ENCODE measurements at places on chromosomes 5 and 9. TPM values are rescaled to one million over a fixed set of nuclear protein-coding genes. Genes with fewer than 3 reads are reported as not detected.

SCAI gene
- 11.7 TPM for total RNA-seq

DNA sequence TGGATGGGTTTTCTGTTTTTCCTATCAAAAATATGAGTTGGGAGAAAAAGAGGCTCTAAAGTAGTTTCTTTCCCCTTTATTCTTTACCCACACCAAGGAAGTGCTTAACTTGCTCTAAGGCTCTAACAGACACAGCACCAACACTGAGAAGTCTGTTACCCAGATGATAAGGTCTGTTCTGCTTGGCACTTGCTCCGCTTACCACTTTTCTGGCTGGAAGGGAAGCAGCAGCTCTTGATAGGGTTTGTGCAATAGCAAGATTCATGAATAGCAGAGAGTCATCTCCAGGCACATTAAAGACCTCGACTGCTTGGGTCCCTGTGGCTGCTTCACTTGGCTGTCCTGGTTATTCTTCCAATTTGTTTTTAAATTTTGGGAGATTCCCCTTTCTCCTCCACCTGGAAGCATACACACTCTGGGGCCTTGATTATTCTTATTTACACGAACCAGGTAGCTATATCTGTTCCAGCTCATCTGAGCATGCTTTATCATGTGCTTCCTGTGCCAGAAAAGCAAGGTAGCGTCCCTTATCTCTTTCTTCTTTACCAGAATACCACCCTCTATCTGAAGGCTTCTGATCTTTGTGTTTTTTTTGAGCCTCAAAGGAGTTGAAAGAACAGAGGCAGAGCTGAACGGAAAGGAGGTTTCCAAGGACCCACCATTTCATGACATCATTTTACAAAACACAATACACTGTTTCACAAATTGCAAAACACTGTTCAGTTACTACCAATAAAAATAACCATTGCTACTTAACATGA is 24.8 kb downstream of the PPP3R2 start:
- peaks cover 7% of the 10 kb centered on the region for H3K36me3 ChIP-seq
- H3K4me3 ChIP-seq: no peak overlapping the region
- H3K27ac ChIP-seq: peak overlapping the region; percentile 63
- H3K27me3 ChIP-seq: no peaks in the 10 kb centered on the region
- peaks cover 45% of the 10 kb centered on the region for H3K4me1 ChIP-seq
- DNase-seq: no peak

- no peaks in the 10 kb centered on the region for H3K4me1 ChIP-seq
- no peaks in the 10 kb centered on the region for H3K36me3 ChIP-seq
- no peaks in the 10 kb centered on the region for H3K27me3 ChIP-seq
- no peak for DNase-seq
Observed at GRCh38 chr9:123589361-123590239, 233.6 kb downstream of the CRB2 start.

DNA sequence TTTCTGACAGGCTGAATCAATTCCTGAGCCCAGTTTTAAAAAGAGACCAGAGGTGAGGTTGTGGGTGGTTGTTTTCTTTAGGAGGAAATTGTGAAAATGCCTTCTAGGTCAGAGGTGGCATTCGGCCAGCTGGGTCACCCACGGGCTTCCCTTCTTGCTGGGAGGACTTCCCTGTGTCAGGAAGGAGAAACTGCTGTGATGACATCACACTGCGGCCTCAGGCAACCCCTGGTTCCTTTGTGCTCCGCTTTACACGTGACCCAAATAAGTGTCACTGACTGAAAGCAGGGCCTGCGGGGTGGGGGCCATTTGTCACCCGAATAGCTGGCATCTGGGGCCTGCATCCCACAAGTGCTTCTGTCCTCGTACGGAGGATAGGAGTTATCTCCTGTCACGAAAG is 39.7 kb downstream of the FABP6 start:
- no peak overlapping the region for H3K27ac ChIP-seq
- H3K27me3 ChIP-seq: peaks cover 3% of the 10 kb centered on the region
- no peaks in the 10 kb centered on the region for H3K36me3 ChIP-seq
- H3K4me1 ChIP-seq: peaks cover 4% of the 10 kb centered on the region

DNA sequence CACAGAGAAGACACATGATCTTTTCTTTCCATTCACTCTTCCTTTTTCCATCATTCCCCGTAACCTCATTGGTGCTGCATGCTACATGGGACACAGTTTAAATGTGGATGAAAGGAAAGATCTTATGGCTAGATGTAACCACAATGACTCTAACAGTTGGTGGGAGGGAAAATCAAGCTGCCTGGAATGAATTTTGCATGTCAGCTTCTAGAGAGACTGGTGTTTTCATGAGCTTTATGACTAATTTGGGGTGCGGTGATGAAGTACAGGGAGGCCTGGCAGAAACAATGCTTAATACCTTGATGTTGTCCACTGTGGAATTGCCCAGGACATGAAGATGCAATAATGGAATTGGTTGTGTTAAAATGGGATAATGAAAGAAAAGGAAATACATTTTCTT is 55.9 kb upstream of the MYO10 start:
- H3K27ac ChIP-seq: no peak overlapping the region
- H3K36me3 ChIP-seq: no peaks in the 10 kb centered on the region
- H3K4me3 ChIP-seq: no peak overlapping the region
- H3K4me1 ChIP-seq: peaks cover 6% of the 10 kb centered on the region

GRCh38 chr5:67495072-67495471 is 298.5 kb upstream of the CD180 start:
- DNase-seq: no peak
- H3K27ac ChIP-seq: no peak overlapping the region
- peaks cover 2% of the 10 kb centered on the region for H3K27me3 ChIP-seq
- H3K4me3 ChIP-seq: no peak overlapping the region
- no peaks in the 10 kb centered on the region for H3K36me3 ChIP-seq

HAPLN1 gene
- not detected for total RNA-seq

DNA sequence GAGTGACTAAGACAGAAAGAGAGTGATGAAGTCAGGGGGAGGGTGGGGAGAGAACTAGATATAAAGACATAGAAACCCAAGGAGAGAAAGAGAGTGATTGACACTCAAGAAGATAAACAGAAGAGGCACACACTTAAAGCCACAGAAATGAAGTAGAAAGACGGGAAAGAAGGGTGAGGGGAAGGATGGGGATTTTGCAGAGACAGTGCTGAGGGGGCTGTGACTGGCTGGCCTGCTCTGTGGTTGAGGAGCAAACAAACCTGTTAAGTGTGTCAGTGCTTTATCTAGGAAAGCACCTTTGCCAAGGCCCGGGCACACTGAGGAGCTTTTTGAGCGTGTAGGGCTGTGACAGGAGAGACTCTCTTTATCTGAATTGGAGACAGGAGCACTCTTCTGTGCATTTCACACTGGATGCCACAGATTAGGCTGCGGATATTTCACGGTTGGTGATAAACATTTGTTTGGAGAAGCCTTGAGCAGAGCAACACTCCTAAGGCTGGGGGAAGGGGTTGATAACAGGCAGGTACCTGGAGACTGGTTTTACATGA is 109.1 kb downstream of the DOCK2 start:
- no peaks in the 10 kb centered on the region for H3K27me3 ChIP-seq
- peaks cover 37% of the 10 kb centered on the region for H3K4me1 ChIP-seq
- H3K4me3 ChIP-seq: no peak overlapping the region

GRCh38 chr5:157263496-157264090 is 2.3 kb upstream of the CYFIP2 start:
- no peaks in the 10 kb centered on the region for H3K27me3 ChIP-seq
- H3K27ac ChIP-seq: no peak overlapping the region

TMEM215 gene
- not detected for total RNA-seq

NCBP1 gene
- total RNA-seq: 43.2 TPM

PLEKHG4B gene
- not detected for total RNA-seq

MAP1B gene
- total RNA-seq: not detected

C5orf34 gene
- 5.3 TPM for total RNA-seq

GLIPR2 gene
- total RNA-seq: 26.3 TPM

GRCh38 chr5:131382407-131383395 is 118.8 kb downstream of the CDC42SE2 start:
- H3K4me1 ChIP-seq: peaks cover 93% of the 10 kb centered on the region
- peak overlapping the region; percentile 99 for H3K27ac ChIP-seq
- H3K27me3 ChIP-seq: no peaks in the 10 kb centered on the region
- H3K36me3 ChIP-seq: peaks cover 31% of the 10 kb centered on the region
- peak overlapping the region; percentile 61 for H3K4me3 ChIP-seq

- no peaks in the 10 kb centered on the region for H3K4me1 ChIP-seq
- no peaks in the 10 kb centered on the region for H3K27me3 ChIP-seq
- H3K36me3 ChIP-seq: no peaks in the 10 kb centered on the region
- DNase-seq: no peak
- no peak overlapping the region for H3K4me3 ChIP-seq
Observed at GRCh38 chr5:22496666-22497065, 356.5 kb downstream of the CDH12 start.

ADAMTSL2 gene
- total RNA-seq: not detected

DNA sequence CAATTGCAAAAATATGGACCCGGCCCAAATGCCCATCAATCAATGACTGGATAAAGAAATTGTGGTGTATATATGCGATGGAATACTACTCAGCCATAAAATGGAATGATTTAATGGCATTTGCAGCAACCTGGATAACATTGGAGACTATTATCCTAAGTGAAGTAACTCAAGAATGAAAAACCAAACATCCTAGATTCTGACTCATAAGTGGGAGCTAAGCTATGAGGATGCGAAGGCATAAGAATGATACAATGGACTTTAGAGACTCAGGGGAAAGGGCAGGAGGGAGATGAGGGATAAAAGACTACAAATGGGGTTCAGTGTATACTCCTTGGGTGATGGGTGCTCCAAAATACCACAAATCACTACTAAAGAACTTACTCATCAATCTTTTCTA is 247.6 kb upstream of the FBXL7 start:
- H3K27me3 ChIP-seq: no peaks in the 10 kb centered on the region
- no peak overlapping the region for H3K4me3 ChIP-seq
- no peak overlapping the region for H3K27ac ChIP-seq
- H3K4me1 ChIP-seq: no peaks in the 10 kb centered on the region

DNA sequence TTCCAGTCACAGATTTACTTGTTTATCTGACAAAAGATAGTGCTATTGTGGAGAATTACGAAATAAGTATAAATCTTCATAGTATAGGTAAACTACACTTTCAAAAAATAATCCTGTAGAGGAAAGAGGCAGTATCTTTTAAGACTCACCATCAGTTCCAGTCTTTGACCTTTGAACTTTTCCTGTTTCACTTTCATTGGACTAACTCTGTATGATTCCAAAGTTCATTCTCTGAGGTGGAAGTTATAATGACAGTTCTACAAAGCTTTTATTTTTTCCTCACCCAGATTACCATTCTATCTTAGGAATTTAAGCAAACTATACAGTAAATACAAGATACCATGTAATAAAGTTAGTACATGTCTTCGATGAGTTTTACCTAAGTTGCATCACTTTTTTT is 901.3 kb upstream of the SEMA6A start:
- H3K27me3 ChIP-seq: no peaks in the 10 kb centered on the region
- H3K4me3 ChIP-seq: no peak overlapping the region
- DNase-seq: no peak
- H3K27ac ChIP-seq: no peak overlapping the region

- peak; percentile 56 for DNase-seq
- H3K4me3 ChIP-seq: no peak overlapping the region
- H3K27ac ChIP-seq: no peak overlapping the region
- no peaks in the 10 kb centered on the region for H3K36me3 ChIP-seq
Observed at GRCh38 chr9:126301985-126302603, 24.5 kb upstream of the MVB12B start.

- peaks cover 5% of the 10 kb centered on the region for H3K27me3 ChIP-seq
- no peak overlapping the region for H3K27ac ChIP-seq
- no peak overlapping the region for H3K4me3 ChIP-seq
- H3K4me1 ChIP-seq: no peaks in the 10 kb centered on the region
- H3K36me3 ChIP-seq: no peaks in the 10 kb centered on the region
- no peak for DNase-seq
Observed at GRCh38 chr5:95087816-95088317, 197.0 kb downstream of the MCTP1 start.

GRCh38 chr5:71816307-71816706 is 97.2 kb downstream of the CARTPT start:
- no peak overlapping the region for H3K27ac ChIP-seq
- no peaks in the 10 kb centered on the region for H3K4me1 ChIP-seq
- no peaks in the 10 kb centered on the region for H3K36me3 ChIP-seq
- H3K4me3 ChIP-seq: no peak overlapping the region
- peaks cover 1% of the 10 kb centered on the region for H3K27me3 ChIP-seq

SMIM32 gene
- total RNA-seq: not detected

- H3K36me3 ChIP-seq: peaks cover 1% of the 10 kb centered on the region
- H3K27ac ChIP-seq: no peak overlapping the region
- no peak for DNase-seq
- peaks cover 10% of the 10 kb centered on the region for H3K27me3 ChIP-seq
- no peak overlapping the region for H3K4me3 ChIP-seq
Observed at GRCh38 chr9:19192202-19193028, 38.1 kb upstream of the DENND4C start.

GRCh38 chr5:68066277-68066955 is 149.1 kb upstream of the PIK3R1 start:
- no peaks in the 10 kb centered on the region for H3K36me3 ChIP-seq
- no peak for DNase-seq
- H3K4me1 ChIP-seq: no peaks in the 10 kb centered on the region

SPINK4 gene
- total RNA-seq: not detected

- H3K27ac ChIP-seq: no peak overlapping the region
- H3K4me1 ChIP-seq: peaks cover 34% of the 10 kb centered on the region
- H3K36me3 ChIP-seq: no peaks in the 10 kb centered on the region
- H3K4me3 ChIP-seq: no peak overlapping the region
- DNase-seq: no peak
- H3K27me3 ChIP-seq: peaks cover 15% of the 10 kb centered on the region
Observed at GRCh38 chr9:89553451-89554010, 51.3 kb upstream of the GADD45G start.

DNA sequence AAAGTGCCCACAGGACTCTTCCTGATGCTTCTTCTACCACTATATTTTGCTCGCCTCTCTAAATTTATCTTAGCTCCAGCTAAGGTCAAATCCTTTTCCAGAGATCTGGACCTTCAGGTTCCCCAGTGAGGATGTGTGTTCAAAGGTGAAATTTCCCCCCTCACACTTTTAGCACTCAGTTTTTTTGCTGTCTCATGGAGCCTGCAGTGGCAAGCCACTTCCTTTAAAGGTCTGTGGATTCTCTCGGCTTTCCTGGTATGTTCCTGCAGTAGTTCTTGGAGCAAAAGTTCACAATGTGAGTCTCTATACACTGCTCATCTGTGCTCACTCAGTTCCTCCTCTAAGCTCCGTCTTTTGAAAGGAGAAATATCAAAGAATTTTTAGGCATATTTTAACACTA is 181.4 kb downstream of the LURAP1L start:
- no peak for DNase-seq
- no peak overlapping the region for H3K27ac ChIP-seq
- no peaks in the 10 kb centered on the region for H3K27me3 ChIP-seq

Data from activated T-helper 1 cell treated with anti-CD3 and anti-CD28 coated beads, Interleukin-12 subunit alpha, Interleukin-12 subunit beta, Interleukin-2, Interleukin-4 antibody, amounts not matched to agents 30 ng/mL and 10 ng/mL and 1 ng/mL, durations not matched to agents 14 hours and 24 hours and 36 hours (primary cell).